ENCODE measurements at places on chromosomes 2 and 18. TPM values are rescaled to one million over a fixed set of nuclear protein-coding genes. Genes with fewer than 3 reads are reported as not detected.

Gene GBX2
- not detected for total RNA-seq

Gene HAAO
- 5.9 TPM for total RNA-seq

Gene PROKR1
- 0.80 TPM for total RNA-seq

Gene CBLN2
- total RNA-seq = not detected

Gene LRRC30
- not detected for total RNA-seq

Gene PPIG
- total RNA-seq = 67.9 TPM
